ENCODE measurements at places on chromosomes 4 and X. TPM values are rescaled to one million over a fixed set of nuclear protein-coding genes. Genes with fewer than 3 reads are reported as not detected.

The NAA11 gene
- total RNA-seq = not detected

The LRCH2 gene
- 0.28 TPM for total RNA-seq

The ESX1 gene
- total RNA-seq = not detected

The RNF175 gene
- total RNA-seq = not detected

The DDX60 gene
- total RNA-seq = 5.9 TPM

The HSPA4L gene
- 45.2 TPM for total RNA-seq

The FAM47E gene
- not detected for total RNA-seq

The HMGN5 gene
- total RNA-seq = 1.7 TPM

The RPL39 gene
- 3,943 TPM for total RNA-seq

The NBDY gene
- 36.7 TPM for total RNA-seq

The GPM6B gene
- total RNA-seq = 5.7 TPM

The CD38 gene
- 0.07 TPM for total RNA-seq

The S100G gene
- not detected for total RNA-seq

The ZFX gene
- 49.7 TPM for total RNA-seq

The ZDHHC15 gene
- not detected for total RNA-seq

The MID1 gene
- total RNA-seq = 11.8 TPM

The GAB3 gene
- total RNA-seq = not detected

The HNRNPDL gene
- 182 TPM for total RNA-seq

The AFM gene
- total RNA-seq = not detected

The GUCY1A1 gene
- total RNA-seq = 6.9 TPM

The IRAK1 gene
- total RNA-seq = 110 TPM

The MAGT1 gene
- 41.4 TPM for total RNA-seq

The VCX gene
- not detected for total RNA-seq

The NUDT10 gene
- 1.3 TPM for total RNA-seq

The CHRNA9 gene
- total RNA-seq = not detected

The ZXDB gene
- total RNA-seq = 16.8 TPM

The SPP1 gene
- total RNA-seq = not detected

The GRIA3 gene
- 0.28 TPM for total RNA-seq

The CTAG1B gene
- not detected for total RNA-seq

The PCDH11X gene
- not detected for total RNA-seq

The BEX3 gene
- 198 TPM for total RNA-seq

The RASGEF1B gene
- 1.2 TPM for total RNA-seq

The MAGEA2B gene
- not detected for total RNA-seq

The RAB9B gene
- total RNA-seq = 0.19 TPM

The GAK gene
- total RNA-seq = 96.4 TPM
